ENCODE measurements at places on chromosomes 2 and 18. TPM values are rescaled to one million over a fixed set of nuclear protein-coding genes. Genes with fewer than 3 reads are reported as not detected.

Gene SIX3
- polyA plus RNA-seq, result not detected

Gene GPR17
- 1.1 TPM for polyA plus RNA-seq

GRCh38 chr2:23436346-23437098 is 51.5 kb downstream of the KLHL29 start:
- DNase-seq, result no peak

DNA sequence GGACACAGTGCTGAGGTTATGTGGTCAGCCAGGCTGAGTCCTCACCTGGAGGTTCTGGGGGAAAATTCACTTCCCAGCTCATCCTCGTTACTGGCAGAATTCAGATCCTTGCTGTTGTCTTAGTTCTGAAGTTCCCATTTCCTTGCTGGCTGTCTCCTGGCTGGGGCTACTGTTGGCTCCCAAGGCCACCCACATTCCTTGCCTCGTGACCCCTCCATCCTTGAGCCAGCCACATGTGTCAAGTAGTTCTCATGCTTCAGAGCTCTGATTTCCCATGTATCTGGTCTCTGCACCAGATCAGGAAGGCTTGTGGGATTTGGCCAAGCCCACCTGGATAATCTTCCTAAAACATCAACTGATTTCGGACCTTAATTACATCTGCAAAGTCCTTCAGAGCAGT is 38.1 kb upstream of the RFX8 start:
- no peak for DNase-seq

DNA sequence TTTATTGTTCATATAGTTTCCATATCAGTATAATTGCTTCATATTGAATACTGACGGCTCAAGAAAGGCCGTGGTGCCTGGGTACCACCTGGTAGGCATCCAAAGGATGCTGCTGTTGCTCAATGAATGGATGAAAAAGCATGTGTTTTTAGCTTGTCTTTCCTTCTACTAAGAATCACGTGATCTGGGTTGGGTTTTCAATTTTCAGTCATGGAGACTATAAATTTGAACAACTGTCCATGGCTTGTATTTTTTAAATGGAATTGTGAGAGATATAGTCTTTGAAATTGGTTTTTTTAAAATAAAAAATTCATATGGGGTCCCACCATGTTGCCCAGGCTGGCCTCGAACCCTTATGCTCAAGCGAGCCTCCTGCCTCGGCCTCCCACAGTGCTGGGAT is 25.3 kb downstream of the EMILIN2 start:
- no peak for DNase-seq
